ENCODE measurements at places on chromosomes 6 and 20.

- DNase-seq, result no peak
These were observed 74.0 kb upstream of the XRN2 start for GRCh38 chr20:21229163-21229562.

GRCh38 chr6:125558241-125558843 is 191.1 kb upstream of the HEY2 start:
- no peak for DNase-seq

- no peak for DNase-seq
These were observed 33.6 kb downstream of the VGLL2 start for GRCh38 chr6:117298941-117299340.

GRCh38 chr6:84442208-84442607 is 214.8 kb upstream of the CEP162 start:
- no peak for DNase-seq

- no peak for DNase-seq
These were observed 544 bp upstream of the HLA-C start for GRCh38 chr6:31272436-31272835.

DNA sequence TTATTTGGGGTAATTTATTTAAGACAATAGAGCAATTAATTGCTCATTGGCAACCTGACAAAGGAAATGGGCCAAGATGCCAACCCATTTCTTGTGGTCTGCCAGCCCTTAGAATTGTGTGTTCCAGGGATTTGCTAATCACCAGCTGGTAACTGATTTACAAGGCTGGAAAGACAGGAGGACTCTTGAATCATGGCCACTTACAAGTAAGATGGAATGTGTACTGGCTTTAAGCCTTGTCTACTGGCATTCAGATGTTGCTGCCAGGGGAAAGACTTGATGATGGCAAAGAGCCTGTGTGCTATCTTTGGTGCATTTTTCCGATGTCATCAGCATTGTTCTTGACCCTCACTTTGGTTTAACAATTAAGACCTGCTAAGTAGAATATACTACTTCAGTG is 91.0 kb downstream of the BCKDHB start:
- DNase-seq, result no peak

GRCh38 chr6:108510461-108511319 is 50.0 kb upstream of the FOXO3 start:
- DNase-seq, result no peak

GRCh38 chr6:165034271-165034741 is 275.1 kb downstream of the C6orf118 start:
- no peak for DNase-seq

DNA sequence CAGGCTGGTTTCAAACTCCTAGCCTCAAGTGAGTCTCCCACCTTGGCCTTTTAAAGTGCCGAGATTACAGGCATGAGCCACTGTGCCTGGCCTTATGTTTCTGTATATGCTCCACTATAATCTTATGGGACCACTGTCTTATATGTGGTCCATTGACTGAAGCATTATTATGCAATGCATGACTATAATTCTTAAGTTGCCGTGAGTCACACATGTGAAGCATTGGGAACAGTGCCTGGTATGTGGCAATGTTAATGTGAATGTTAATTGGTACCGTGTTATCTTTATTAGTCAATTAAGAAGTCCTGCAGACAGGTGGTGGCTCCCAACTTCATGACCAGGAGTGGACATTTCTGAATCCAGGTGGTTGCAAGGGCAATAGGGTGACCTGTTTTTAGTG is 14.7 kb upstream of the ASXL1 start:
- no peak for DNase-seq

DNA sequence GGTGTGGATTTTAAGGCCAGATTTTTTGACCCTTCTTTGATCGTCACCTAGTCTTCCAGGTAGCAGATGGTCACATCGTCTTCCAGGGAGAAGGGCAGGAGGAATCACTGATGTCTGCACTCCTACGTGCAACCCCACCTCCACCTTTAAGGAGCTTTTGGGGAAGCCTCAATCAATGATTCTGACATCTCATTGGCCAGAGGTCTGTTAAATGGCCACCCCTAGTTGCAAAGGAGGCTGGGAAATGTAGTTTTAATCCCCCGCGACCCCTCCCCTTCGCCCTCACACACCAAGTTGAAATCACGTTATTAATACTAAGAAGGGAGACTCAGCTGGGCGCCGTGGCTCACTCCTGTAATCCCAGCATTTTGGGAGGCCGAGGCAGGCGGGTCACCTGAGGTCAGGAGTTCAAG is 151.4 kb downstream of the BCAS1 start:
- DNase-seq, result no peak

- peak; percentile 62 for DNase-seq
These were observed 92.1 kb downstream of the TASP1 start for GRCh38 chr20:13546497-13547131.

GRCh38 chr6:10194816-10195672 is 219.8 kb downstream of the TFAP2A start:
- DNase-seq, result no peak

Measured in astrocyte of the cerebellum (primary cell).